Activated T-helper 17 cell treated with anti-CD3 and anti-CD28 coated beads, Interleukin-2, amount 50 U/mL, for 72 hours (primary cell): ENCODE measurements at places on chromosomes 4 and X. TPM values are rescaled to one million over a fixed set of nuclear protein-coding genes. Genes with fewer than 3 reads are reported as not detected.

SHISA3 gene
- total RNA-seq: not detected

AFAP1 gene
- 29.8 TPM for total RNA-seq

PNMA6F gene
- total RNA-seq: not detected

CLIC2 gene
- not detected for total RNA-seq

ZNF732 gene
- total RNA-seq: not detected

SOX3 gene
- total RNA-seq: not detected

SAGE1 gene
- total RNA-seq: not detected

NOP14 gene
- total RNA-seq: 86.5 TPM

NXF2 gene
- total RNA-seq: not detected

KIF4A gene
- total RNA-seq: 30.3 TPM

PGRMC2 gene
- 43.0 TPM for total RNA-seq

MSN gene
- total RNA-seq: 440 TPM
